CD4-positive, alpha-beta T cell treated with Interleukin-4 for 1 hour (primary cell): ENCODE measurements at places on chromosomes 13 and 19.

GRCh38 chr19:4379383-4380253 lies 20.7 kb downstream of the SH3GL1 start:
- peak; percentile 48 for DNase-seq

GRCh38 chr13:114320065-114320464 lies 5.8 kb downstream of the CHAMP1 start:
- DNase-seq, result no peak

DNA sequence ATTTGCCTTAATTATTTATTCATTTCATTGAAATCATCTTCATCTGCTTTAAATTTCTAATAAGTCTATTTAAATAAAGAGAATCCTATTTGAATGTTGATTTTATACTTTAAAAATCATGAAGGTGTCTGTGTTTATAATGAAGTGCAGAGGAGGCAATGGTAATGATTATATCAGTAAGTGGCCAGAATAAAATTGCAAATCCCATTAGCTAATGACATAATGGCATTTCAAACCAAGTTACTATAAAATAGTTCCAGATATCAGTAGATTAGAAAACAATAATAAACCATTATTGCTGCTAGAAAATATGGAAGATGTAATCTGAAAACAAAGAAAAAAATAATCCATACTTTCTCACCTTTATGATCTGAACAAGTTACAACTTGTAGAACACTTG lies 647.8 kb upstream of the KLHL1 start:
- no peak for DNase-seq

DNA sequence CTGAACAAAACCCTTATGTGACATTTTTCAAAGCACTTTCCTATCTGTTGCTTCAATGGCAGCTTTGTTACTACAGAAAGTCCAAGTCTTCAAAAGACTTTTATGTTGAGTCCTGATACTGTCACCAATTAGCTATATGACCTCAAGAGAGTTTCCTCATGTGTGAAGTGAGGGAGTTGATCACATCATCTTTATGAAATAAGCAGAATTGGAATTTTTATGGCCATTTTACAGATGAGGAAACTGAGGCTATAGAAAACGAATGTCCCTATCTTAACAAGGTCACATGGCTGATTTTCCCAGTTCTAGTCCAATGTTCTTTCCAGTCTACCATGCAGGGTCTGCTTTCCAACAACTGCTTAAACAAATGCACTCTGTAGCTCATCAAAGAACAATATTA lies 2.6 kb downstream of the TNFRSF19 start:
- DNase-seq, result no peak

DNA sequence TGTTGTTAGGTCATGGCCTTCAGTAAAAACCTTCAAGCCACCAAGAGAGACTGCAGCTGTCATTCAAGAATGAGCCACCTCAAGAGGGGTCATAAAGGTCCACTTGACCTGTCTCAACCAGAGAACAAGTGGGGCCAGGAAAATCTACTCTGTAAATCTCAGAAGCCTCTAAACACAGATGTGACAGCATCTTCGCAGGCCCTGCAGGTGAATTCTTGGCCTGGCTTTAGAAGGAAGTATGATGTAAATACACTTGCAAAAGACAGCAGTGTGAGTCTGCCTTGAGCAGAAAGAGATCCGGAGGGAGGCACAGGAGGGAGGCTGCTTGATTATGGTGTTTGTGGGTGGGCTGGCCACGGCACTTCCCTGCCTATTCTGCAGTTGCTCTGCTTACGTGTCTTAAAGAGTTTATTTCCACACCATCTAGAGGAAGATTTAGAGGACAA lies 1082.9 kb downstream of the UQCRFS1 start:
- no peak for DNase-seq

DNA sequence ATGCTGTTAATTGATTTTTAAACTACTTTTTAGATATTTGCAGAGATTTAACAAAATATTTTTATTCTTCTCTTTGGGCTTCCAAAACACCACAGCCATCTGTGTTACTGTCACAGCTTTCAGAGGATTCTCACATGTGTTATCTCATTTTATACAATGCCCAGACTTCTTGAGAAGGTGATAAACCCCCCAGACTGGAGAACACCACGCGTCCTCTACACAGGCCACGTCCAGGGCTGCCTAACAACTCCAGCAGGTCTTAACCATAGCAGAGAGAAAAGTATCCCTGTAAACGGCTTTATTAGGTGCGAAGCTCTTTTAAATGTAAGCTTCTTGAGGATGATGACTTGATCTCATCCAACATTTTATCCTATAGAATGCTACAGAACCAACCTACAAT lies 2.0 kb downstream of the GPR183 start:
- peak; percentile 68 for DNase-seq

DNA sequence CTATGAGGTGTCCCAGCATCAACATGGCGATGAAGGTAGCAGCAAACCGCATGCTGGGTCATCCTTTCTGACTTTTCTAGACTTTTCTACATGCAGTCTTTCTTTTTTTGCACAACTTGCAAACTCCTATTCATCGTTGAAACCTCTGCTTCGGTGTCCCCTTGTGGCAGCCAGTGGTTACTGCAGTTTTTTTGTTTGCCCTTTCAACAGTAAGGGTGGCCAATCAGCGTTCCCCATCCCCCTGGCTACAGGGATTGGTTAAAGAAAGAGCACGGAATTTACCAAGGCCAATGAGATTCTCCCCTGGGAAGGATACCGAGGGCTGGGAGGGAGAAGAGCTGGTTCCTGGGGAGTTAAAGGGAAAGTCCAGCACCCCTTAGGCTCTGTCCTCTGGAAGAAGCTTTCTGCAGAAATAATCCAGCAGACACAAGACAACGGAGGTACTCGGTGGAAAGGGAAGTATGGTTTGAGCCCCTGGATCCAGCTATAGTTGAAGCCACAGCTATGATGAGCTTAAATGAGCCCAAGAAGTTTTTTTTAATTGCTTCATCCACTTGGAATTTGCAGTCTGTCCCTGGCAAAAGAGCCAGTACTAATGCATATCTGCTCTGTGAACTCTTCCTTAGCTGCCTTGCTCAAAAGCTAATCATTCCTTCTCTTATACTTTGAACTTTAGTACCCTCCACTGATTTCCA lies 5.6 kb upstream of the LSM4 start:
- DNase-seq, result peak; percentile 95
